ENCODE measurements at places on chromosomes 4 and X.

DNA sequence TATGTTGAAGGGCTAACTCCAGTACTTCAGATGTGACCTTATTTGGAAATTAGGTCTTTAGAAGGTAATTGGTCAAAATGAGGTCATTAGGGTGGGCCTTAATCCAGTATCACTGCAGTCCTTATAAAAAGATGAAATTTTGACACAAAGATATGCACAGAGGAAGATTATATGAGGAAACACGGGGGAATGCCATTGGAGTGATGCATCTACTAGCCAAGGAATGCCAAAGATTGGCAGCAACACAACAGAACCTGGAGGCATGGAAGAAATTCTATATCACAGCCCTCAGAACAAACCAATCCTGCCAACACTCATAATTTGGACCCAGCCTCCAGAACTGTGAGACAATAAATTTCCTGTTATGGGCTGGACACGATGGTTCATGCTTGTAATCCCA lies 17.6 kb downstream of the TRIM61 start:
- DNase-seq = no peak

DNA sequence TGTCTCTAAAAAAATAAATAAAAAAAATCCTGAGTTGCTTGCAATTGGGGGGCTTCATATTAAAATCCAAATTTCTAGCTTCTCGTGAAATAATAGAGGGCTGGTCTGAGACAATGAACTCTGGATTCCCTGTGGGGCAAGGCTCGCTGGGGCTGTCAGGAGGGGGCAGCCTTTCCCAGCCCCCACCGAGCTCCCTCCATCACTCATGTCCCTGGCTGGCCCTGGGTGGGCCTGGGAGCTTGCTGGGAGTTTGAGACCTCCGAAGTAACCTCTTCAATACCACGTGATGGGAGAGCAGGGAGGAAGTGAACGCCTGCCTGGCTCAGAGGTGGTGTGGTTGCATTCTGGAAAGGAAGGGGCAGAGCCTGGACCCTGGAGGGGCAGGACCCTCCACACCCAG lies 54.0 kb upstream of the AFAP1 start:
- no peak for DNase-seq

- no peak for DNase-seq
Measured at GRCh38 chr4:153832720-153833287, 43.9 kb upstream of the SFRP2 start.

GRCh38 chrX:39716401-39716800 lies 381.4 kb downstream of the BCOR start:
- no peak for DNase-seq

- DNase-seq = no peak
Measured at GRCh38 chr4:149972407-149972806, 105.8 kb upstream of the DCLK2 start.

DNA sequence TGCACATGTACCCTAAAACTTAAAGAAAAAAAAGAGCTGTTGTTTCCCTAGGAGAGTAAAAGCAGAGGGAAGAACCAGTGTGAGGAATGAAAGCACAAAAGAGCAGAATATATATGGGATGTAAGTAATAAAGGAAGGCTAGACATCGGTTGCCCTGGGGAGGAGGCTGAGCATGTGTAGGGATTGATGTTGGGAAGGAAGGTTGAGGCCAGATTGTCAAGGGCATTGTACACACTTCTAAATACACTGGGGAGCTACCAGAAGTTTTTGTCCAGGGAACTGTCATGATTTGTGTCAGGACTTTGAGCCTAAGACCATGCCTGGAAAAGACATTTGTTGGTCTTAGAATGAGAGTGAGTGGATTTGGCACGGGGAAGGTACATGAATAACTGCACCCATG lies 467.1 kb downstream of the GPAT3 start:
- no peak for DNase-seq

GRCh38 chrX:71910986-71911730 lies 513 bp downstream of the NHSL2 start:
- DNase-seq = no peak

DNA sequence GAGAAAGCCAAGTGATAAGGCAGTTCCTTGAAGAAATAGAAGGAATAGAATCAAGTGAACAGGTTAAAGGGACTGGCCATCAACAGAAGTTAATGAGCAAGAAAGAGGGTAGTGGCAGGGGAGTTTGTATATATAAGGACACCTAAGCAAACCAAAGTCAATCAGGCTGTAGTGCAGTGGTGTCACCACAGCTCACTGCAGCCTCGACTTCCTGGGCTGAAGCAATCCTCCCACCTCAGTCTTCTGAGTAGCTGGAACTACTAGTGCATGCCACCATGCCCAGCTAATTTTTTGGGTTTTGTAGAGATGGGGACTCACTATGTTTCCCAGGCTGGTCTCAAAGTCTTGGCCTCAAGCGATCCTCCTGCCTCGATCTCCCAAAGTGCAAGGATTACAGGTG lies 15.9 kb downstream of the ACOT9 start:
- DNase-seq = no peak

GRCh38 chrX:136148391-136148790 lies 1.1 kb downstream of the FHL1 start:
- DNase-seq = no peak

- DNase-seq = no peak
Measured at GRCh38 chrX:31245714-31246113, 173.9 kb upstream of the FTHL17 start.

DNA sequence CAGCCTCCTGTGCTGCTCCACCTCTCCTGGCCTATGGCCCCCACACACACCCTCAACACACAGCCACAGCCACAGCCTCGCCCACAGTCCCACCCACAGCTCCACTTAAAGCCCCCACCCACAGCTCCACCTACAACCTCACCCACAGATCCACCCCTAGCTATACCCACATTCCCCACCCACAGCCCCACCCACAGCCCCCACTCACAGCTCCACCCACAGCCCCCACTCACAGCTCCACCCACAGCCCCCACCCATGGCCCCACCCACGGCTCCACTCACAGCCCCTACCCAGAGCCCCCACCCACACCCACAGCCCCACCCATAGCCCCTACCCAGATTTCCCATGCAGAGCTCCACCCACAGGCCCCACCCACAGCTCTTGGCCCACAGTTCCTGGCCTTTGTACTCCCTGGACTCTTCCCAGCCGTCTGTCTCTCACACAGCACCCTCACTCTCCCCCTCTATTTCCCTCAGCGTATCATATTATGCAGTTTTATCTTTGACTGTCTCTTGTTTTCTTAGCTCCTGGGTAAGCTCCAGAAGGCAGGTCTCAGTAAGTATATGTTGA lies 322.5 kb downstream of the EVC2 start:
- no peak for DNase-seq

- DNase-seq = no peak
Measured at GRCh38 chr4:4647041-4647440, 105.2 kb upstream of the STX18 start.

- DNase-seq = peak; percentile 5
Measured at GRCh38 chr4:16289897-16290554, 63.8 kb upstream of the TAPT1 start.

- DNase-seq = no peak
Measured at GRCh38 chr4:94641702-94642560, 115.8 kb upstream of the BMPR1B start.

- no peak for DNase-seq
Measured at GRCh38 chr4:140943486-140944198, 187.5 kb upstream of the TBC1D9 start.

- DNase-seq = no peak
Measured at GRCh38 chrX:124229374-124229773, 103.1 kb upstream of the TEX13D start.

GRCh38 chr4:114601304-114602052 lies 2.9 kb downstream of the UGT8 start:
- DNase-seq = no peak

DNA sequence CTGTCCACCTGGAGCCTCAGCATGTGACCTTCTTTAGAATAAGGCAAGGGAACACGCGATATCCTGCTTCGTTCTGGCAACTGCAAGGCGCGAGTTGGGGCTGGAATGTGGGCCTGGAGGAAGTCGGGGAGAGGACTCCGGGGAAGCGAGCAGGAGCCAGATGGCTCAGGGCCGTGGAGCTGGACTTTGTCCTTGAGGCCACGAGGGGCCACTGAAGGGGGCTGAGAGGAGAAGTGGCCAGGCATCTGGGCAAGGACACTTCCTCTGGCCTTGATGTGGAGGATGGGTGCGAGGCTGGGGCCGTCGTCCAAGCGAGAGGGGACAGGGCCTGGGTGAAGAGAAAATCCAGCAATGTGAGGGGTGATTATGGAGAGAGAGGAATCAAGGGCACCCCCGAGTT lies 12.2 kb upstream of the DUSP9 start:
- no peak for DNase-seq

- no peak for DNase-seq
Measured at GRCh38 chr4:168522356-168522755, 25.5 kb downstream of the PALLD start.

DNA sequence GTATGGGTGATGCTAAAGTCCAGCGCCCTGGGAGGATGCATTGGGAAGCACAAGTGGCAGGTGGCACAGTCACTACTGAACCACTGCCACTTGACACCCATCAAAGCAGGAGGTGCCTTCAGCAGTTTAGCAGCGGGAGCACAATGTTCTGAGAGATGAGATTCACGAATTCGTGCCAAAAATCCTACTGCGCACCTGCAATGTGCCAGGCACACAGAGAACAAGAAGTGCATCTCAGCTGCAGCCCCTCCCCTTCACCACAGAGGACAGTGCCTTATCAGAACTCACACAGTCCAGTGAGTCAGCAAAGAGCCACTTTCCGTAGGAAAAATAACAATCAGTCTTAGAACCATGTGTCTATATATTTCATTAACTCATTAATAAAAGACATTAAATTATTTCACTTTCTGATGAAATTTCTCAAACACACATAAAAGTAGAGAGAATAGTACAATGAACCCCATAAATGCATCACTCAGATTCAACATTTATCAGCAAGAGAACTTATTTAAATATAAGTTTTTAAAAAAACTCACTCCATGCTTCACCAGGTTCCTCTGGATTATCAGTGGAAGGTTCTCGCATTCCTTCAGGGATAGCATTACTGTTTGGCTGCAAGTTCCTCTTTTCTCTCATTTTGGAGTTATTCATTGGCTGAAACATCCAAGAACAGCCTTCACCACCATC lies 47.0 kb downstream of the BEND2 start:
- DNase-seq = no peak

GRCh38 chr4:123546573-123547060 lies 150.0 kb downstream of the SPRY1 start:
- no peak for DNase-seq

GRCh38 chr4:74682567-74683359 lies 111.6 kb downstream of the BTC start:
- DNase-seq = no peak

GRCh38 chr4:61923179-61923578 lies 723.1 kb downstream of the ADGRL3 start:
- no peak for DNase-seq

DNA sequence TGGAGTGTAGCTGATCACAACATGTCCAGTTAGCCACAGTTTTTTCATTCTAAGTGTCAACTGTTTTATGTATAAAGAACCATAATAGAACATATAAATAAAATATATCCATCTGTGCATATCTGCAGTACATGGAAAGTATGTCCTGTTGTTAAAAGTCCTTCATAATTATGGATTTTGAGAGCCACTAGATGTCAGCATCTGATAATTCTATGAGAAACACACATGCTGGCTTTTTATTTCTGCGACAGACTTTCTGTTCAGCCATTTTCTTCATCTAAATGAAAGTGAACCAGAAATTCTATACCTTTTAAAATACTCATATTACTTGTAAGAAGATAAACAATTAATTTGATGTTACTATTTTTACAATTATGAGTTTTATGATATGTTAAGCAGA lies 251.5 kb downstream of the GPM6A start:
- DNase-seq = no peak

DNA sequence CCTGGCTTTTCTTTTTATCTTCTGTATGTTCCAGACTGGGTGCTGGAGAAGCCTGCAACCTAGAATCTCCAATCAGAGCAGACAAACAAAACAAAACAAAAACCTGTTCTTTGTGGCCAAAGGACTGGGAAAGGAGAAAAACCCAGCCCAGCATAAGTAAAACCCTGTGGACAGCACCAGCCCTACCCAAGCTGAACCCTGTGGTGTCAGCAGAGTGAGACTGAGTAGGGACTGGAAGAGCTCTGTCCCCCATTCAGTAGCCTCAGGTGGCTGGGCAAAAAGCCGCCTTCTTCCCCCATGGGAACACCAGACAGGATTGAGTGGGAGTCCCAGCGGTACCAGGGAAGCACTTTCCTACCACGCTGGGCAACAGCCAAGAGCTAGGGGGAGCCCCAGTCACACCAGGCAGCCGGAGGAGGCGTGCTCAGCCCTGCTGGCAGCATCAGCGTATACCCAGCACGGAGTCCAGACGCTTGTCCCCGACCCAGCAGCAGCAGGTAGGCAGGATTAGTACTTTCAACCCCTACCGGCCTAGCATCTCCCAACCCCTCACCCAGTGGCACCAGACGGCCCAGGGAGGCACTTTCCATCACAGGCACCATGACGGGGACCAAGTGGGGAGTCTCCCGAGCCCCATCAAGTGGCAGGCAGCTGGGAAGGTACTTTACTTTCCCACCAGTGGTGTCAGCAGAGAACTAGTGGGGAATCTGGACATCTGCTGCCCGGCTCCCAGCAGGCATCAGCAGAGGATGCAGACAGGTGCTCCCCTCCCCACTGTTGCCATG lies 8.6 kb upstream of the JADE3 start:
- DNase-seq = peak; percentile 24

DNA sequence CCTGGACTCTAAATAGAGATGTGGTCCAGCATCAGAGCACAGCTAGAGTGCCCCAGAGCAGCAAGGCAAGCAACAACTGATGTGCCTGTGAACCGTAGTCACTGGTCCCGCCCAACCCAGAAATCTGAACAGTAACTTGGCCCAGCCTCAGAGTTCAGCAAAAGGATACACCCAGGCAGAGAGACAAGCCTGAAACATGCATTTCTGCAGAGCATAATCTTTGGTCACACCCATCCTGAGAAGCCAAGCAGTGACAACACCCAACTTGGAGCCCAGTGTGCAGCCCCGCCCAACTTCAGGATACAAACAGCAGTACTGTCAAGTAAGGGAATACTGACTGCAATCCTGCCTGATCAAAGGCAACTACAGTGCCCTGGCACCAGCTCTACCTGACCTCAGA lies 78.9 kb downstream of the CCDC160 start:
- no peak for DNase-seq

- no peak for DNase-seq
Measured at GRCh38 chrX:149961572-149961971, 23.3 kb upstream of the EOLA2 start.

DNA sequence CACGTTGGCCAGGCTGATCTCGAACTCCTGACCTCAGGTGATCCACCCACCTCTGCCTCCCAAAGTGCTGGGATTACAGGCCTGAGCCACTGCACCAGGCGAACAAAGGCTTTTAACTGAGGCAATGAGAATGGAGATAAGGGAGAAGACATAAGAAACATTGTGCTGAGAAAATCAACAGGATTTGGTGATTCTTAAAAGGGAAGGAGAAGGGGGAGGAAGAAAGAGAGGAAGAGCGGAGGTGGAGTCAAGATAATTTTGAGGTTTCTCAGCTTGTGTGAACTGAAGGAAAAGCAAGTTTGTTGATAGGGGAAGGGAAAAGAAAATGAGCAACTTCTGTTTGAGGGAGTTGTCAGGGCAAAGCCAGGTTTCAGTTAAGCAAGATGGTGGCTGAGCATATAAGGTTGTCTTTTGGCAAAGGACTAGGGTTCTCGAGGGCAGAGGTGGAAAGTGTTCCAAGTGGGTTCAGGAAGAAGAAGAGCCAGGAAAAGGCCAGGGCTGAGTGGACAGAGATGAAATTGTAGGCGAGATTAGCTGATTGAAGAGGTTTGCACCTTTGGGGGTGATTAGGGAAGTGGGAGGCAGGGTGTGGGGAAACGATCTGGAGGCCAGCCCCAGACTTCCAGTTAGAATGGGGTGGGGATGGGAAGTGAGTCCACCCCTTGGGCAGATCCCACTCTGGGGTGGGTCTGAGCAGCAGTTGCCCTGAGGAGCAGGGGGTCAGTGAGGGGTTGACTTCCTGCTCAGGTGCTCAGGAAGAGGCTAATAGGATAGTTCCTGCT lies 7.8 kb downstream of the DOCK11 start:
- DNase-seq = no peak
